ENCODE measurements at places on chromosomes 12 and 14. TPM values are rescaled to one million over a fixed set of nuclear protein-coding genes. Genes with fewer than 3 reads are reported as not detected.
A peak's percentile ranks its signal among the peaks of the same experiment; 100 is the strongest.

DNA sequence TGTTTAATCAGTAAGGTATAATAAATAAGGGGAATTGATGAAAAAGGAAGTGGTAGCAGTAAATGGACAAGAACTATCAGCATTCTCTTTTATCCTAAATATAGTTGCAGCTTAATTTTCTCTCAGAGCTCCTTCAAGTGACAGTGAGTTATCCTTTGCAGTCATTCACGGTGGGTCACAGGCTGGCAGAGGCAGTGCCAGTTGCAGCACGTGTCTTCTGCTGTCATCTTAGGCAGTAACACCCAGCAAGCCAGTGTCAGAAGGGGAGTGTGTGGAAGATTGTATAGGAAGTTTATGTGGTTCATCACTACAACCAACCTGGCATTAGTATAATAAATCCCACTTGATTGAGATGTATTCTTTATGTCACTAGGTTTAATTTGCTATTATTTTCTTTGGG is 170.0 kb downstream of the CCDC91 start:
- no peak overlapping the region for H3K27ac ChIP-seq
- H3K36me3 ChIP-seq: no peaks in the 10 kb centered on the region
- no peaks in the 10 kb centered on the region for H3K27me3 ChIP-seq
- no peak for DNase-seq
- no peaks in the 10 kb centered on the region for H3K4me1 ChIP-seq
- H3K4me3 ChIP-seq: no peak overlapping the region

- H3K4me3 ChIP-seq: no peak overlapping the region
- H3K36me3 ChIP-seq: peaks cover 2% of the 10 kb centered on the region
- no peaks in the 10 kb centered on the region for H3K27me3 ChIP-seq
- H3K27ac ChIP-seq: no peak overlapping the region
These were observed 32.5 kb upstream of the TC2N start for GRCh38 chr14:91899806-91900205.

GRCh38 chr14:95500772-95501401 is 15.6 kb downstream of the SYNE3 start:
- H3K4me1 ChIP-seq: peaks cover 77% of the 10 kb centered on the region
- peaks cover 39% of the 10 kb centered on the region for H3K36me3 ChIP-seq

GRCh38 chr14:102071283-102071998 is 15.4 kb downstream of the HSP90AA1 start:
- H3K4me1 ChIP-seq: peaks cover 1% of the 10 kb centered on the region
- no peak for DNase-seq
- H3K36me3 ChIP-seq: peaks cover 2% of the 10 kb centered on the region
- no peaks in the 10 kb centered on the region for H3K27me3 ChIP-seq

- no peaks in the 10 kb centered on the region for H3K27me3 ChIP-seq
- H3K4me3 ChIP-seq: no peak overlapping the region
- peaks cover 6% of the 10 kb centered on the region for H3K36me3 ChIP-seq
- H3K4me1 ChIP-seq: peaks cover 44% of the 10 kb centered on the region
- no peak overlapping the region for H3K27ac ChIP-seq
These were observed 4.7 kb downstream of the GLTP start for GRCh38 chr12:109875572-109876131.

- no peak overlapping the region for H3K4me3 ChIP-seq
- H3K36me3 ChIP-seq: peaks cover 12% of the 10 kb centered on the region
- H3K27me3 ChIP-seq: no peaks in the 10 kb centered on the region
- no peak overlapping the region for H3K27ac ChIP-seq
- peaks cover 8% of the 10 kb centered on the region for H3K4me1 ChIP-seq
These were observed 28.2 kb downstream of the PALS1 start for GRCh38 chr14:67269298-67270060.

- H3K4me1 ChIP-seq: peaks cover 4% of the 10 kb centered on the region
- no peak for DNase-seq
- H3K27me3 ChIP-seq: peaks cover 28% of the 10 kb centered on the region
- H3K4me3 ChIP-seq: no peak overlapping the region
These were observed 7.0 kb downstream of the PYGL start for GRCh38 chr14:50937325-50937724.

- DNase-seq: no peak
- H3K27me3 ChIP-seq: peaks cover 9% of the 10 kb centered on the region
- H3K4me1 ChIP-seq: no peaks in the 10 kb centered on the region
- H3K27ac ChIP-seq: no peak overlapping the region
These were observed 48.9 kb downstream of the GALNT8 start for GRCh38 chr12:4769073-4769472.

DNA sequence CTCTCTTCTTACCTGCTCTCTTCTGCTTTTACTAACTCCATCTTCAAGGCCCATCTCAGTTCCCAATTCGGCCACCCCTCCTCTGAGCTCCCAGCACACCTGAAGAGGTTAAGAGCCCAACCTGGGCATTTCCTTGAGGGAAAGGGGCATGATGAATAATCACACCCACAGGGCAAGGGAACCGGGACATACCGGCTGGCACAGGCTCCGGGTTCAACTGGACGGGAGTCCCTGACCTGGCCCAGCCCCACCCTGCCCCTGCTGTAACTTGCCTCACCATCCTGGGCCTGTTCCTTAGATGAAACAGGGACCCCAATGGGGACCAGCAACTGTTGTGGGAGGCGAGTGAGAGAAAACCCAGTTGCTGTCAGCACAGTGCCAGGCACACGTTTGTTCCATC is 8.5 kb downstream of the CCDC85C start:
- peak overlapping the region; percentile 29 for H3K4me3 ChIP-seq
- DNase-seq: no peak
- no peaks in the 10 kb centered on the region for H3K36me3 ChIP-seq
- H3K27ac ChIP-seq: peak overlapping the region; percentile 81
- no peaks in the 10 kb centered on the region for H3K27me3 ChIP-seq

GRCh38 chr14:85532374-85533022 is 2.6 kb downstream of the FLRT2 start:
- no peak for DNase-seq
- peak overlapping the region; percentile 19 for H3K27ac ChIP-seq
- no peak overlapping the region for H3K4me3 ChIP-seq
- peaks cover 11% of the 10 kb centered on the region for H3K4me1 ChIP-seq

Gene RNASE8
- total RNA-seq: not detected

Gene PLBD1
- total RNA-seq: not detected

Gene RHEBL1
- total RNA-seq: 4.6 TPM

Data from activated CD4-positive, alpha-beta T cell treated with anti-CD3 and anti-CD28 coated beads, Interleukin-2, amount 10 ng/mL, durations not matched to agents 7 days and 5 days (primary cell).